ENCODE measurements at places on chromosomes 16 and 17.

DNA sequence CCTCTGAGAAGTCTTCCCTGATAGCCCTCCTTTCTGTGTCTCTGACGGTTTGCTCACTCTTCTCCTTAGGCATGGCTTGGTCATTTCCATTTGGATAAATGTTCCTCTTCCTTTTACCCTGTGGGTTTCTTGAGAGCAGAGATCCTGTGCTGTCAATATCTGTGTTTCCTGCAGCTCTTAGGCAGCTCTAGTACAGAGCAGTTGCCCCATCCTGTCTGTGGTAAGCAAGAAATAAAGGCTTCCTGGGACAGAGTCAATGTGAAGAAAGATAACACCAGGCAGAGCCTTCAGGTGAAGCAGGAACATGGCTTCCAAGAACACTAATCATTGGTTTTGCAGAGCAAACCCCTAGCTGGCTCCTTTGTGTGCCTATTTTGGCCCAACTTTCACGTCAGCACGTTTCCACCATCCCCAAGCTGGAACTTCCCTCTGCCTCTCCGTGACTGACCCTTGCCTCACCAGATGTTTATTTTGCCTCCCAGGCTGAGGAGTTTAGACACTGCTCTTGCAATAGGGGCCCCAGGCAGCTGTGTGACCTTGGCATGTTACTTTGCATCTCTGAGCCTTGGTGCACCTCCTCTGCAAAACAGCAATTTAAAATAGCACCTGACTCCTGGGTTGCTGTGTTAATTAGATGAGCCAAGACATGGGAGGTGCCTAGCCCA lies 49.6 kb upstream of the SIAH1 start:
- no peak for DNase-seq

DNA sequence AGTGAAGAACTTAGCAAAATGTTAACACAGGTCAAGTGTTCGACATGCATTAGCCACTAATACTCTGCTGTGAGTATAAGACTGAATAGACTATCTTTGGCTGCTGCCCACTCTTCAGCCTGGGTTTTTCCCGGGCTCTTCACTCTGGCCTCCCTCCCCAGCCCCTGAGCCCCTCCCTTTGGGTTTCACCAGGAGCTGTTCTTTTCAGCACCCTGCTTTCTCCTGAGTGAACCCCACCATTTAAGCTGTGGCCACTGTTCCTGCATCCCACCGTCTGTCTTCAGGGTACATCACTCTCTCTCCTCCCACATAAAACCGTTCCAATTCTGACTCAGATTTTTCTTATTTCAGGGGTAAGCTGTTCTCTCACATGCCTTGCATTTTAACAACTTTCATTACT lies 92.0 kb upstream of the ASIC2 start:
- no peak for DNase-seq

GRCh38 chr17:4973256-4974114 lies 5.9 kb upstream of the SPAG7 start:
- DNase-seq = no peak

- DNase-seq = no peak
Measured at GRCh38 chr16:51540259-51540658, 389.2 kb upstream of the SALL1 start.

DNA sequence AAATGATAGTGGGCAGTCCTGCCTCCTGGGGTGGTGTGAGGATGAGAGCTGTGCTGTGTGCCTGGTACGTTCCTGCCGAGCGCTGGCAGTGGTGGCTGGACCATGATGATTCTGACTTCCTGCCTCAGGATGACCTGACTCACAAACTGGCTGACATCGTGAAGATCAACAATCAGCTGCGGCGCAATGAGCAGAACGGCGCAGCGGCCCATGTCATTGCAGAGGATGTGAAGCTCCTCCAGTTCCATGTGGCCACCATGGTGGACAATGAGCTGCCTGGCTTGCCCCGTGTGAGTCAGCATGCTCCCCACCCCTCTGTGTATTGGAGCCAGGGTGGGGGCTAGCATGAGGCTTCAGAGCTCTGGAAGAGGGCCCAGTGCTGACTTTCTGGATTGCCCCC lies 13.1 kb downstream of the POLR2A start:
- no peak for DNase-seq

DNA sequence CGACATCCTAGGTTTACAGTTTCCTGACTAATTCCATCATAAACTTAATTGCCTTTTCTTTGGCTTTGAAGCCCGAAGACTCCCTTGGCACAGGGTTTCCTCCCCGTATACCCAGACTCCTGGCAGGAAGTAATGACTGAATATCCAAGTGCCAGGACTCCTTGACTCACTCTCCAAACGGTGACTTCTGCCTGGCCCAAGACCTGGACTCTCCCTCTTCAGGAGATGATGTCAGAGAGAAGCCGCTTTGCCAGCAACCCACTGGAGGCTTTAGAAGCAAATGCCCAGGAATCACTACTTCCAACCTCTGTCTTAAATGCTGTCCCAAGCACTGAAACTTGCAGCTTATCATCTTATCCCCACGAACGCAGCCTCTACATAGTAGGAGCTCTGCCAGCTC lies 146.5 kb downstream of the RGS9 start:
- DNase-seq = no peak

- no peak for DNase-seq
Measured at GRCh38 chr17:83107656-83108048, 28.2 kb downstream of the METRNL start.

DNA sequence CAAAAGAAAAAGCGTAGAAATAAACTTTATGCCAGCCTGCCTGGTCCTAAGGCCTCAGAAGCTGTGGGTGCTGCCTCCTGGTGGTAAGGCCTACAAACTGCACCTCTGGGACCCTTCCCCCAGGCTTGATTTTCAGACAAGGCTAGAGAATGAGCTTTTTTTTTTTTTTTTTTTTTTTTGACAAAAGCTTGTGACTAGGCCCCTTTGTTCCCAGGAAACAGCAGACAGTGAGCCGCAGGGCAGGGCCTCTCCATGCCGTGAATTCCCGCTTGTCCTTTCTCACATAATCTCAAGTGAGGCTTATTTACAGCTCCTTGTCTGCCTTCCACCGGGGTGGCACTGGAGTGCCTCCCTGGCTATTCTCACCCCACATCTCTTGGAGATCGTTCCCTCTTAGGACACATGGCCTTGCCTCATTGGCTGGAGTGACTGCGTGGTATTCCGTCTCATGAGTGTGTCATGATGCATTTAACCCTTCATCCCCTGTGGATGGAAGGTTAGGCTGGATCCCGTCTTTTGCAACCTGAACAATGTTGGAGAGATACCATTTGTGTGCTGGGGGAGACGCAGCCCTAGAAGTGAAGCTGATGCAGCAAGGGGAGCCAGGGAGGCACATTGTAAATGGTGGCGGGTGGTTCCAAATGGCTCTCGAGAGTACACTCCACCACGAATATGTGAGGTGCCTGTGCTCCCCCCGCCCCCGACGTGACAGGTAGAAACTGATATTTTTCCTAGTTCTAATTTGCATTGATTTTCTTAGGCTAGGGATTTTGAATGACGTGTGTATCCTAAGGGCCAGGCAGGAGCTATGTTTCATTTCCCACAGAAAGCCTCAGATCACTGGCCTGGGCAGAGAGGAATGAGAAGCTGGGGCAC lies 49.6 kb downstream of the USP22 start:
- DNase-seq = peak; percentile 53

DNA sequence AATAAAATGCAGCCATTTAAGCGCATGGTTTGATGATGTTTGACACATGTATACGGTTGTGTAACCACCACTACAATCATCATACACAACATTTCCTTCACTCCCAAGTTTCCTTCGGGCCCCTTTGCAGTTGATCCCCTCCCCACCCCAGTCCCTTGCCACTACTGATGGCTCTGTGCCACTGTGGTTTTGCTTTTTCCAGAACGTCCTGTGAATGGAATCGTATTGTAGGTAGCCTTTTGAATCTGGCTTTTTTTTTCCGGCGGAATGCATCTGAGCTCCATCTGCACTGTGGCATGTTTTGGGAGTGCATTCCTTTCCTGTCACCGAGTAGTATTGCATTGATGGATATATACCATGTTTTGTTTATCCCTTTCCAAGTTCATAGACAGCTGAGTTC lies 15.1 kb upstream of the MAP2K3 start:
- no peak for DNase-seq

- DNase-seq = no peak
Measured at GRCh38 chr17:73397856-73398540, 86.2 kb upstream of the CDC42EP4 start.

GRCh38 chr17:66175892-66176291 lies 16.0 kb downstream of the CEP112 start:
- DNase-seq = no peak

DNA sequence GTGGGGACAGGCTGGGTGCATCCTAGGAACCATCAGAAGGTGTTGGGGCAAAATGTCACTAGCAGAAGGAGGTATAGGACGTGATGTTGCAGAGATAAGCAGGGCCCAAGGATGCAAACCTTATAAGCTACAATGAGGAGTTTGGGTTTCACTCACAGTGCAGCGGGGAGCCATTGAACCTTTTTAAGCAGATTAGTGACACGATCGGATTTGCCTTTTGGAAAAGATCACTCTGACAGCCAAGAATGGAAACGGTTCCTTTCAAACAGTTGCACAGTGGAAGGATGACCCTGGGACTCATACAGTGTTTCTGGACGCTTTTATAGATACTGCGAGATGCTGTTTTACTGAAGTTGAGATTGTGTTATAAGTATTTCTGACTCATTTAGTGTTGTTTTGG lies 131.8 kb upstream of the CACNG3 start:
- DNase-seq = no peak

DNA sequence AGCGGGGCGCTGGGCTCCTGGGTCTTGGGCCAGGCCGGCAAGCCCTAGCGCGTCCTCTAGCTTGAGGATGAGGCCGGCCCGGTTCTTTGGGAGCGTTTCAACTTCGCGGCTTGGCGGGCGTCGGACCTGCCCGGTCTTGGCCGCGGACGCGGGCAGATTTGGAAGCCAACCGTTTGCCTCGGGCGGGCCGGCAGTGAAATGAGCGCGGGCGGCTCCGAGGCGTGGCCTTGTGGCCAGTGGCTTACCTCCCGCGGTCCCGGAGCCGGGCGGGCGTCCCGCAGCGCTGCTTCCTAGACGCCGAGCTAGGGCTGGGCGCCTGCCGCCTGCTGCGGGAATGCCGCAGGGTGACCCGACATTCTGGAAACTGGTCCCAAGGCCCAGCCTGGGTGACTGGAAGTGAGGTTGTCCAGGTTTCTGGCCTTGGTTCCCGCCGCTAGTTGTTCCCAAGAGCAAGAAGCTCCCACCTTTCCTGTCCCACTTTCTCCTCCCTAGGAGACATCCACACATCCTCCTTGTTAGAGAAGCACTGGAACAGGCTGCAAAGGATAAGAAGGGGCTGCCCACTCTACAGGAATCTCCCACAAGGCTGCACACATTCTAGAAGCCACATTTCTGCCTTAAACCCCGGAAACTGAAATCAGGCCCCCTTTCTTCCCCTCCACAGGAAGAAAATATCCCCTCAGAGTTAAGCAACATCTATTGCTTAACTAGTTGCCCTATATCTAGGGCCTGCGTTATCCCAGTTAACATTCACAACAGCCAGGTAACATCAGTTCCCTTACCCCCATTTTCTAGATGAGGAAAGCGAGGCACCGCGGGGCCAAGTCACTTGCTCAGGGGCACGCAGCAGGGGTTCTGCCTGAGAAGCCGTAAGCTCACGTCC lies 4.5 kb upstream of the CBX8 start:
- DNase-seq = no peak

GRCh38 chr16:10660950-10661635 lies 33.6 kb downstream of the TEKT5 start:
- DNase-seq = no peak

DNA sequence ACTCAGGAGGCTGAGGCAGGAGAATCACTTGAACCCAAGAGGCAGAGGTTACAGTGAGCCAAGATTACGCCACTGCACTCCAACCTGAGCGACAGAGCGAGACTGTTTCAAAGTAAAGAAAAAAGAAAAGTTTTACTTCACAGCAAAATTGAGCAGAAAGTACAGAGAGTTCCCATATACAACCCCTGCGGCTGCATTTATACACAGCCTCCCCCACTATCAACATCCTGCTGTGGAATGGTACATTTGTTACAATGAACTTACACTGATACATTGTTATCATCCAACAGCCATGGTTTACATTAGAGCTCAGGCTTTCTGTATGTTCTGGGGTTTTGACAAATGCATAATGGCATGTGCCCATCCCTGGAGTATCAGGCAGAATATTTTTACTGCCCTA lies 2.6 kb upstream of the MTHFSD start:
- no peak for DNase-seq

GRCh38 chr17:61728297-61728836 lies 135.0 kb downstream of the BRIP1 start:
- no peak for DNase-seq

GRCh38 chr16:12087901-12088421 lies 111.4 kb downstream of the SNX29 start:
- DNase-seq = no peak

GRCh38 chr16:62077998-62078397 lies 41.8 kb upstream of the CDH8 start:
- no peak for DNase-seq

DNA sequence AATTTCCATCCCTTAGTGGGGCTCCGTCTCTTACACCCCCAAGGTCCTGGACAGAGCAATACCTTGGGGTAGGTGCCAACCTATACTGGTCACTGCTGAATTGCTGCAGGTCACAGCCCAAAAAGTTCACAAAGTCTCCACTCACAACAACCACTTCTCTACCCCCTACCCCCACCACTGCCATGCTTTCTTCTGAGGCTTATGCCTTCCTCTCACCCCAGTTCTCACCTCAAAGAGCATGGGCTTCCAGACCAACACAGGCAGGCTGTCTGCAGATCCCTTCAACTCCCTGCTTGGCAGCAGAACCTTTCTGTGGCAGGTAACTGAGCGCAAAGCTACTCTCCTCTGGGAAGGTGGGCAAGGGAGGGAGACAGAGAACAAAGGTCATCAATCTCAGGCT lies 35.5 kb downstream of the C16orf78 start:
- DNase-seq = no peak

- DNase-seq = no peak
Measured at GRCh38 chr16:55500530-55501011, 8.3 kb upstream of the LPCAT2 start.

DNA sequence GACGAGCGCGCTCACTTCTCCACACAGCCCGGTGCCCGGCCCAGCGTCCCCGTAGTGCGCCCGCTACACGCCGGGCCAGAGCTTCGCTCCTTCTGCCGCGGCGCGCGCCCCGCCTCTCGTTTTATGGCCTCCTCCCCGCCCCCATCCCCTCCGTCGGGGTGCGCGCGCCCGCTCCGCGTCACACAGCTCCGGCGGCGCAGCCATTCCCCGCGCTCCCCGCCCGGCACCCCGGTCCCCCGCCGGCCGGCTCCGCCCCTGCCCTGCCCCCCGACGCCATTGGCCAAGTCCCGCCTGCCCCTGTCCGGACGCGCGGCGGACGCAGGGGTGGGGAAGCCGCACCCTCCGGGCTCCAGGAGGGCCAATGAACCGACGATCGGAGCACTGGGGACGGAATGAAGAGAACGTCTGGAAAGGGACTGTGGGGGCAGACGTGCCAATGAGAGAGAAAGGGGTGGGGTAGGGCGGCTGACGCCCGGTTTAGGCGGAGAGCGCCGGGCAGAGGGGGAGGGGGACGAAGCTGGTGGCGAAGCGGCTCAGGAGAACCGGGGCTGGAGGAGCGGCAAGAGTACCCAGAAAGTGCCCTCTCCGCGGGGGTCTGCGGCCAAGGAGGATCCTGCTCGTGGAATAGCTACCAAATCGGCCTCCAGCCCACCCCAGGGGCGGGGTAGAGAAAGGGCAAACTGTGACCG lies at the start of gene TOB1:
Gene TOB1 (minus strand): TSS at position 94 of the 689 bp plus-strand sequence. CDS start 2,337 bp downstream, outside the sequence.
- DNase-seq = peak; percentile 93
